ENCODE measurements at places on chromosomes 3 and 15. TPM values are rescaled to one million over a fixed set of nuclear protein-coding genes. Genes with fewer than 3 reads are reported as not detected.

The GPR27 gene
- 3.2 TPM for total RNA-seq

The GALK2 gene
- 40.3 TPM for total RNA-seq

The MAPK6 gene
- 15.6 TPM for total RNA-seq

The ZNF501 gene
- total RNA-seq = 3.2 TPM

The CD96 gene
- not detected for total RNA-seq

The GCSAM gene
- total RNA-seq = 0.59 TPM

The HESX1 gene
- total RNA-seq = 0.71 TPM

The IQCF5 gene
- total RNA-seq = not detected

The ADAMTS17 gene
- total RNA-seq = 1.2 TPM

The CCDC54 gene
- not detected for total RNA-seq

DNA sequence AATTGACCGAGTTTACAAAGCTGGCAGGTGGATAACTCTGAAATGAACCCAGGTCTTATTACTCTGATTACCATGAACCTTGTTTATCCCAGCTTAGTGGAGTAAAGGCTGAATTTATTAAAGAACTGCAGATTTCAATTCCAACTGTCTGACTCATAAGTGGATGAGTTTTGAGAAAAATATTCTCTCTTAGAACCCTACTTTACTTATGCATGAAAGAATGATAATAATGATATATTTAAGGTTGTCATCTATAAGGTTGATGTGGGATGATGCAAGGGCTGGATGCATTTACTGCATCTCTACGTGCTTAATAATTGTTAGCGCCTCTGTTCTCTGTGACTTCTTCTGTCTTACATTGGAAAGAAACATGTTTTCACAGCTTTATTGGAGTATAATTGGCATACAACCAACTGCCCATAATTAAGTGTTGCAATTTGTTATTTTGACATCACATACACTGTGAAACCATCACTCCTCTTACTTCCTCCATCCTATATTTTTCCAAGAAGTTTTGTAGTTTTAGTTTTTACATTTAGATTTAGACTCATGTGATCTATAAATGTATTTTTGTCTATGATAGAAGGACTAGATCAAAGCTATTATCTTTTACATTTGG is 771.2 kb upstream of the ARRDC4 start:
- DNase-seq = no peak

DNA sequence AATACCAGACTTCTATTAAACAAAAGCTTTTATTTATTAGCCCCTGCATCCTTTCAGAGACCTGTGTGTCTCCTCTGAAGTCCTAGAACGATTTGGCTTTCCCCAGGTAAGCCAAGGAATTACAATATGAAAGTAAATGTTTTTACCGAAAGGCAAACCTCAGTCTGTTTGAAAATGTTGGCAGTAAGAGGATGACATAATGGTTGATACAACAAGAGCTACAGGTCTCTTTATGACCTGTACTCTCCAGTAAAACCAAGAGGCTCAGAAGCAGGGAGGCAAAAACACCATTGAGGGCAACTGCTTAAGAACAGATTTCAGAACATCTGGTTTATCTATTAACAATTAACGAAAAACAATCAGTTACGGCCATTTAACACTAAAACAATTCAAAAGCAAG is 107.8 kb downstream of the ADAM10 start:
- DNase-seq = no peak

DNA sequence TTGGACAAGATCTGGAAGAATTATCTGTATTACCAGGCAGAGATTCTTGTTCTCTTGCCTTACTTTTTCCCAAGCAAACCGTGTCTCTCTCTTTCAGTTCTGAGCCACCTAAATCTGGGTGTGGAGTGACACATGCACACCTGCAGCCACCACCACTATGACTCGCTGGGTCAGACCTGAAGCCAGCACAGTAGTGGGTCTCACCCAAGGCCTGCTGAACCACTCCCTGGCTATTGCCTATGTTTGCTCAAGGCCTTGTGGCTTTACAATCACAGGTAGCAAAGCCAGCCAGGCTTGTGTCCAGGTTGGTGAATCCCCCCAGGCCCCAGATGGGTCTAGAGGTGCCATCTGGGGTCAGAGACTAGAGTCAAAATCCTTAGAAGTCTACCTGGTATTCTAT is 28.7 kb upstream of the COPB2 start:
- DNase-seq = no peak

GRCh38 chr15:70059476-70060213 is 38.1 kb downstream of the TLE3 start:
- DNase-seq = no peak

GRCh38 chr15:101115786-101116680 is 135.8 kb downstream of the CHSY1 start:
- DNase-seq = peak; percentile 63

GRCh38 chr3:157248590-157249422 is 88.9 kb upstream of the CCNL1 start:
- DNase-seq = peak; percentile 70

GRCh38 chr15:66095871-66096687 is 157.5 kb downstream of the MEGF11 start:
- no peak for DNase-seq

- DNase-seq = no peak
Observed at GRCh38 chr3:28935146-28935545, 345.7 kb upstream of the RBMS3 start.

GRCh38 chr3:133455960-133456359 is 56.1 kb downstream of the BFSP2 start:
- DNase-seq = no peak

DNA sequence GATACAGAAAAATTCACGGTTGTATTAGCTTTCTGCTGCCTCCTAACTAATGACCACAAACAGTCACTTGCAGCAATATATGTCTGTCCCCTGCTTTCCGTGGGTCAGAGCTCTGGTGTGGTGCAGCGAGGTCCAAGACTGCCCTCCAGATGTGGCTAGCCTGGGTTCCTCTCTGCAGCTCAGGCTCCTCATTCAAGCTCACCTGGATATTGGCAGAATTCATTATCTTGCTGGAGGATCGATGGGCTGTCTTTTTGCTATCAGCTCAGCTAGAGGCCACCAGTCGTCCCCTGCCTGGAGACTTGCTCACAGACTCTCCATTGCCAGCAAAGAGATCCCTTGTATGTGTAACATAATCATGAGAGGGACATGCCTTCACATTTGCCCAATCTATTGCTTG is 12.8 kb upstream of the PLXNA1 start:
- no peak for DNase-seq

DNA sequence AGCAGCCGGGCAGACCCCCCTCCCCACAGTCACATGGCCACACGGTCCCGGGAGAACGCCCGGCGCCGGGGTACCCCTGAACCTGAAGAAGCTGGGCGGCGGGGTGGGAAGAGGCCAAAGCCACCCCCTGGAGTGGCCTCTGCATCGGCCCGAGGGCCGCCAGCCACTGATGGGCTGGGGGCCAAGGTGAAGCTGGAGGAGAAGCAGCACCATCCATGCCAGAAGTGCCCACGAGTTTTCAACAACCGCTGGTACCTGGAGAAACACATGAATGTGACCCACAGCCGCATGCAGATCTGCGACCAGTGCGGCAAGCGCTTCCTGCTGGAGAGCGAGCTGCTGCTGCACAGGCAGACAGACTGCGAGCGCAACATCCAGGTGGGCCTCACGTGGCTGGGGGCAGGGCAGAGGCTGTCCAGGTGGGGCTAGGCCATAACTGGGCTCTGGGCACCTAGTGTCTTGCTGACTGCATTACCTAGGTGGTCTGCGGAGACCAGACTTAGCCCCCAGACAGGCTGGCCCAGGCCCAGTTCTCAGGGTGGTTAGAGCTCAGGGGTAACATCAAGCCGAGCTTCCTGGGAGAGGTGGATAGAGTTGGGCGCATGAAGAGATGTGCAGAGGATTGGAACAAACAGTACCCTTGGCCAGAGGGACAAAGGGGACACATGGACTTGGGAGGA is 6.1 kb downstream of the ZBTB47 start:
- no peak for DNase-seq

- DNase-seq = peak; percentile 55
Observed at GRCh38 chr3:130918328-130918727, 24.4 kb downstream of the ATP2C1 start.

- peak; percentile 46 for DNase-seq
Observed at GRCh38 chr15:41790756-41791546, 16.7 kb downstream of the MAPKBP1 start.

GRCh38 chr3:78741066-78741645 is 1026.6 kb downstream of the ROBO1 start:
- DNase-seq = no peak

GRCh38 chr15:96431786-96432185 is 101.3 kb downstream of the NR2F2 start:
- DNase-seq = no peak

DNA sequence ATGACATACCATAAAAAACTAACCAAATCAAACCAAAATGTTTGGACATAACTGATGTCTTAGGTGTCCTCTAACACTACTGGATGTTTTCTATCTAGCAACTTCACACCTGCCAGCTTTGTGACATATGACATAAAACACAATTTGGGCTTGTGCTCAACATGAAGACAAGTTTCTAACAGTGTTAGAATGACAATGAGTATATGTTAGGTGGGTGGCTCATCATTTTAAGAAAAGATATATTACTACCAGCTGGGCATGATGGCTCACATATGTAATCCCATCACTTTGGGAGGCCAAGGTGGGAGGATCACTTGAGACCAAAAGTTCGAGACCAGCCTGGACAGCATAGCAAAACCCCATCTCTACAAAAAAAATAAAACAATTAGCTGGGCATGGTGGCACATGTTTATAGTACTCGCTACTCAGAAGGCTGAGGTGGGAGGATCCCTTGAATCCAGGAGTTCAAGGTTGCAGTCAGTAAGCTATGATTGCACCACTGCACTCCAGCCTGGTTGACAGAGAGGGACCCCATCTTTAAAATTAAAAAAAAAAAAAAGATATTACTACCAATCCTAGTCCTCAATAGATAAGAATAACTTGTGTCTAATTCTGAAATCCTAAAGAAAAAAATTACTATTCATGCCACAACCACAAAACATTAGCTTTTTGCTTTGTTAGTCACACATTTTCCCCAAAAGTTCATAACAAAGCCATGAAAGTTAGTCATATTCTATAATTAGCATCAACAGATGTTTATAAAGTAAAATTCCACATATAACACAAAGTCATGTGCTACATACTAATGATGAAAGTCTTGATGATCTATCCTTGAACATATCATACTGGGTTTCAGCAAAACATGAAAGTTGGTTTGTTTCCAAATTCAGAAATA is 59.9 kb downstream of the LRRFIP2 start:
- no peak for DNase-seq

GRCh38 chr3:194497799-194498575 is 11.2 kb upstream of the ATP13A3 start:
- no peak for DNase-seq

GRCh38 chr15:63992300-63992699 is 54.0 kb downstream of the DAPK2 start:
- DNase-seq = no peak

DNA sequence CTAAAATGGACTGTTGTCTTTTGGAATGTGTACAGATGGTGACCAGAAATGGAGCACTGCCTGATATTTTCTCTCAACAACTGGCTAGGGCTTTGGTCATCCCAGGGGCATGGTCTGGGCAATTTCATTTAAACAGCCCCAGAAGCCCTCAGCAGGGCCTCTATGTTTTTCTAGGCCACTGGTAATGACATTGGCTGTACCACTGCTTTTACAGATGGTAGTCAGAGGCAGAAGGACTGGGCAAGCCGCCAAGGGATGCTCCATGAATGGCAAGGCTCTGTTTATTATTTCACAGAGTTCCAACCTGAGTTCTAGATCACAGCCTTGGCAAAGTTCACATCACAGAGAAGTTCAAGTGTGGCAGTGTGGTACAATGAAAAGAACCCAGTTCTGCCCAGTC is 37.0 kb upstream of the LMCD1 start:
- DNase-seq = peak; percentile 35

All from heart left ventricle (tissue), 16 donors.